ENCODE measurements at places on chromosomes 11 and 22.

DNA sequence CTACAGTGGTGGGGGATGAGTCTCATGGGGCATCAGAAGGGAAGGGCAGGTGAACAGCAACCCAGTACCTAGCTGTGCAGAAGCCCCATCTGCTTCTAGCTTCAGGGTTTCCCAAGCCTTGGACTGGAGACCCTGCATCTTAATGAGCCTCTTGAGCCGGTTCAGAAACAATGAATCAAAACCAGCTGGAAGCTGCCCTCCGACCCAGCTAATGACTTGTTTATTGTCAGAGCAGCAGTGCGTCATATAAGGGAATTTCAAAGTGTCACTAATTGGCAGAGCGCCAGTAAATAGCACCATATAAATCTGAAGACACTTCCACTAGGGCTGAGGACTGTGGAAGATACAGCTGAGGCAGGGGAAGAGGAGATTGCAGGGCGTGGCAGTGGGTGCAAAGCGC, 57.5 kb downstream of the RPUSD4 start:
- DNase-seq, result no peak

DNA sequence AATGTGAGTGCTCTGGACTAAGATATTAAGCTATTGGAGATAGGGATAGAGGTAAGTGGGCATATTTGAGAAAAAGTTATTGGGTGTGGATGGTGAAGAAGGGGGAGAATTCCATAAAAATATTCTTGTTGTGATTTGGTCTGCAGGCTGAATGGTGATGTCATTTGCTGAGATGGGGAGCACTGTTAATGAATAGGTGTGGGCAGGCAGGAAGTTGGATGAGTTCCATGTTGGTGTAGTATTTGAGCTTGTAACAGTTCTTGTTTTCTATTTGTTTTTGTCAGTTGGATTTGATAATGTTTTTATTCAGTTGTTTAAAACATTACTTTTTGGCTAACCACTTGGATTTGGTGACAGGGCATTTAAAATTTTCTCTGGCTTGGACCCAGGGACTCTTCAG, 168.8 kb downstream of the C11orf87 start:
- no peak for DNase-seq

DNA sequence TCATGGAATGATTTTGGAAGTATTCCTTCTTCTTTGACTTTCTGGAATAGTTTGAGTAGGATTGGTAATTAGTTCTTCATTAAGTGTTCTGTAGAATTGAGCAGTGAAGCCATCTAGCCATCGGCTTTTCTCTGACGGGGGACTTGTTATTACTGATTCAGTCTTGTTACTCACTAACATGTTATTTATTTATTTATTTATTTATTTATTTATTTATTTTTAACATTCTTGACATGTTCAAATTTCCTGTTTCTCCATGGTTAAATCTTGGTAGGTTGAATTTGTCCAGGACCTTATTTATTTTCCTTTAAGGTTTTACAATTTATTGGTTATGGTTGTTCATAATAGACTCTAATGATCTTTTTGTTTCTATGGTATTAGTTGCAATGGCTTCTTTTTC, 15.2 kb upstream of the OR10Q1 start:
- DNase-seq, result no peak

DNA sequence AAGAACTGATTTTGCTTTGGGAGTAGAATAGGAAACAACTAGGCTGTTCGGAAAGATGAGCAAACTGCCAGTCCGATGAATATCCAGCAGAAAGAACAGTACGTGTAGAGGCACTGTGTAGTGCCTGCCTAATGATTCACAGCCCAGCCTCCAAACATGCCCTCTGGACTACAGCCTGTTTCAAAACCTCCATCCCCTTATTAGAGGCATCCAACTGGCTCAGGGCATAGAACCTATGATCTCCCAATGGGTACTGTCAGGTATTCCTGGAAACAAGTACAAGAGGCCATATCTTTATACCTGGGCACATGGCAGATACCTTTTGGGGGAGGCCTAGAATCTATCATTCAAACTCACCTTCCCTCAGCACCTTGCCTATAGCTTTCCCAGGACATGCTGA, 4.9 kb downstream of the RRP8 start:
- DNase-seq, result no peak

DNA sequence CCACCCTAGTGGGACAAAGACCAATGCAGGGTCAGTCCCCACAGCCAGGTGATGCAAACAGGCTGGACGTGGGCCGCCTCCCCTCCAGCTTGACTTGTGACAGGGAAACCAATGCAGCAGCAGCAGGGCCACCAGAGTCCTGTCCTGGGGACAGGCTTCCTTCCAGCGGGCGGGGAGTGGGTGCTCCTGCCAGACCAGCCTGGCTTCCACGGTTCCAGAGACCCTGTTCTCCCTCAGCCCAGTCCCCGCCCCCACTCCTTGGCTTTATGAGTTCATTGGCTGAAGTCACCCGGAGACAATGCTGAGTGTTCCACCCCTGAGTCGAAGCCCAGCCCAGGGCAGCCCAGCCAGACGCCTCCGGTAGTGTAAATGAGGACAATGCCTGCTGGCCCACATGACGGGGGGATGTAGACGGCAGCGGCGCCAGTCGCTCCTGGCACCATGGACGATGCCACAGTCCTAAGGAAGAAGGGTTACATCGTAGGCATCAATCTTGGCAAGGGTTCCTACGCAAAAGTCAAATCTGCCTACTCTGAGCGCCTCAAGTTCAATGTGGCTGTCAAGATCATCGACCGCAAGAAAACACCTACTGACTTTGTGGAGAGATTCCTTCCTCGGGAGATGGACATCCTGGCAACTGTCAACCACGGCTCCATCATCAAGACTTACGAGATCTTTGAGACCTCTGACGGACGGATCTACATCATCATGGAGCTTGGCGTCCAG, at the start of gene TSSK2:
TSSK2 (plus strand) TSS at position 350 of the 726 bp plus-strand sequence; CDS start at position 442, 92 bp downstream.
- DNase-seq, result no peak

GRCh38 chr11:104823657-104824056, 74.6 kb downstream of the CASP12 start:
- DNase-seq, result no peak

DNA sequence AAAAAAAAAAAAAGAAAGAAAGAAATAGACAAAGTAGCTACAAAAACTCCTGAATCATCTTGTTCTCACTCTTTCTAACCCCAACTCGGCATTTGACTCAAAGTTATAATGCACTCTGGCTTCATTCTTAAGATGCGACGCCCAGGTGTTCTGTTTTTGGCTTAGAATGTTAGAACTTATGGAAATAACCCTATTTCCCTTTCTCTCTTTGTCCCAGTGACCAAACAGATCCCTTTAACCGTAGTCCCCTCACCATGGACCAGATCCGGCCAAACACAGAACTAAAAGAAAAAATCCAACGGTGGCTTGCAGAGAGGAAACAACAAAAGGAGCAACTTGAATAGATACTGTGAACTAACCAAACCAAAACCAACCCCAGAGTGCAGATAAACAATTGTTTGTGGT, 5.3 kb upstream of the ATP5MG start:
- DNase-seq, result no peak

- DNase-seq, result no peak
Observed at GRCh38 chr11:102426570-102426969, 26.0 kb downstream of the TMEM123 start.

GRCh38 chr22:17982572-17983141, 41.7 kb downstream of the MICAL3 start:
- no peak for DNase-seq

DNA sequence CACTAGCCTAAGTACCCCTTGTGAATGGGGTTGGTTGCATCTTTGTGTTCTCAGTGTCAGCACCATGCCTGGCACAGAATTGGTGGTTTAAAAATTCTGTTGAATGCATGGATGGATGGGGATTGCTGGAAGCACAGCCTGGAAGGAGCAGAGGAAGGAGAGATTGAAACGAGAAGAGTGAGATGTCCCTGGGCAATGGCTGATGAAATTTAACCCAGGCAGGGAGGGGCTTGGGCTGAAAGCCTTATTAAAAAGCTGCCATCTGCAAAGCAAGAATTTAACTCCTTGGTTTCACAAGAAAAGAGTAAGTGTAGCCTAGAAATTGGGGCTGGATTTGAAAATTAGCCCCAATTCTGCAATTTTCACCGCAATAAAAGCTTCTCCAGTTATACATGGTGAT, 126.7 kb downstream of the TEAD1 start:
- DNase-seq, result no peak

GRCh38 chr11:132874638-132875037, 657.7 kb downstream of the OPCML start:
- peak; percentile 44 for DNase-seq

DNA sequence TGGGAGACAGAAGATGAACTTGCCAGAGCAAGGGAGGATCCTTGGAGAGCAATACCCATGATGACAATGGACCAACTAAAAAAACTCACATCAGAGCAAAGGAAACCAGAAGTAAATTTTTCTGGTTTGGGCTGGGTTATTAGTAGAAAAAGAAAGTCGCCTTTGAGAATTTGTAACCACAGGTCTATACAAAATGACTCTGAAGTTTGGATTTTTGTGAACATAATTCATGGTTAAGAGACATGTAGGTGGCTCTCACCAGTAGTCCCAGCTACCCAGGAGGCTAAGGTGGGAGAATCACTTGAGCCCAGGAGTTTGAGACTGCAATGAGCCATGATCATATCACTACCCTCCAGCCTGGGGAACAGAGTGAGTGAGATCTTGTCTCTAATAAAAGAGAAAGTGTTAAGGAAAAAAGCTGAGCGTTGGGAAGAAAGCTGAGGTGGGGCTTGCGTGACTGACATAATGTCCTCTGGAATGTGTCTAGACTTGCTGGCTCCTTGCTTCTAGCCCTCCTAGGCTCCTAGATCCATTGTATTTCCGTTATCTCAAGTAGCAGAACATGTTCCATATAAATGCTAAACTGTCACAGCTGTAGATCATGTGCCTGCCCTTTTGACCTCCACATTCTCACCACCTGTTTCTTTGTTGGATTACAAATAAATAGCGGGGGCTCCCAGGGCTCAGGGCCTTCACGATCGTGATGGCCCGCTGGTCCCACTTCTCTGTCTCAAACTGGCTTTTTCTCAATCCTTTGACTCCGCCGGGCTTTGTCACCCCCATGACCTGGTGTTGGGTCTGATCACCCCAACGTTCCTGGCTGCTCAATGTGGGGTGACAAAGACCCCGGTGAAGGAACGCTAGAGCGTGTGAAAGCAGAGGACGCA, 56.2 kb upstream of the SC5D start:
- DNase-seq, result no peak

DNA sequence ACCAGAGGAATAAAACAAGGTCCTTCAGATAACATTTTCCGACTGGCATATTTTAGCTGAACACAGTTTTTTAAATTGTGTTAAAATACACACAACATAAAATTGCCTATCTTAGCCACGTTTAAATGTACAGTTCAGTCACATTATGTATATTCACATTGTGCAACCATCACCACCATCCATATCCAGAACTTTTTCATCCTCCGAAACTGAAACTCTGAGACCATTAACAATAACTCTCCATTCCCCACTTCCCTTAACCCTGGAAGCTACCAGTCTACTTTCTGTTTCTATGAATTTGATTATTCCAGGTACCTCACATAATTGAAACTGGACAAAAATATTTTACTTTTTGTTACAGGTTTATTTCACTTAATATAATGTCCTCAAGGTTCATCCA, 213.3 kb downstream of the ETS1 start:
- DNase-seq, result no peak

DNA sequence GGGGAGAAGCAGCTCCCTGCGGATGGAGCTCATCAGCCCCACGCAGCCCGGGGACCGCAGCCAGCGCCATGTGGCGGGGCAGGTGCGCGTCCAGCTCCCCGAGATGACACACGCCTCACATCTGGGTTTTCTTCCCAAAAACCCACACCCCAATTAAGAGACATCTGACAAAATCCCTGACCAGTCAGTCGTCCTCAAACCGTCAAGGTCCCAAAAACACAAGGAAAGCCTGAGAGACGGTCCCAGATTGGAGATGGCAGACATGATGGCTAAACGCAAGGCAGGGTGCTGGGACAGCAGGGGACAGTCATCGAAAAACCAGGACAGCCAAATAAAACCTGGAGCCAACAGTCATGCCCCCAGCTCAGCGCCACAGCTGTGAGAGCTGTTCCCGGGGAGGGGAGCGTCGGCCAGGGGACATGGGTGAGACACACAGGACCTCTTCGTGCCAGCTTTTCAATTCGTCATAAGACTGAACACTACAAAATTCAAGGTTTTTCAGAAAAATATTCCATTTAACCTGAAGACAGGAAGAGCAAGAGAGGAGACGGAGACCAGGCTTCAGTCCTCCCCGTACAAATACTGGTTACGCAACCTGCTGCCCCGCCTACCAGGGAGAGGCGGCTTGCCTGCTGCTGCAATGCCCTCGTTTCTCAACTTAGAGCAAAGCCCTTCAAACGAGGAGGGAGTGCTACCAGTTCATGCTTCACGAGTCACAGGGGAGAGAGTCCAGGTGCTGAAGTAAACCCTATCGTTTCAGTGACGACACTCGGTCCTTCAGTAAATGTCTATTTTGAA, 10.5 kb downstream of the TOLLIP start:
- peak; percentile 10 for DNase-seq

DNA sequence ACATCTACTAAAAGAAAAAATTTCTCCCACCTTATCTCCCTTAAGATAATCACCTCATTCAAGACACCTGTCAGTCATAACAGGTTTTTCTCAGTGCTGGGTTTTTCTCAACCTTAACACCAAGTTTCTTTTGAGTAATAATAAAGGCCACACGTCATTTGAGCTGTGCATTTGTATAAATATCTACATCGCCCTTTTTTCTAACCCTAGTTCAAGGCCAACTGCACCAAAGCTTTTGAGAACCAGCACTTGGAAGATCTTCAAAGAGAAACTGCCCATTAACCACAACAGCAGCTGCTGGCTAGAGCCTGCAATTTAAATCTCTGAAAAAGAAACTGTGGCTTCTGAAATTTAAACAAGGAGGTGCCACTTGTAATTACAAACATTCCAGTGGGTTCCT, 6.9 kb downstream of the CADM1 start:
- DNase-seq, result no peak

GRCh38 chr22:30506507-30506968, 1.0 kb upstream of the SEC14L4 start:
- no peak for DNase-seq

GRCh38 chr22:29346659-29347058, 31.2 kb upstream of the RASL10A start:
- no peak for DNase-seq

- no peak for DNase-seq
Observed at GRCh38 chr11:69746752-69747742, 28.1 kb downstream of the FGF4 start.

DNA sequence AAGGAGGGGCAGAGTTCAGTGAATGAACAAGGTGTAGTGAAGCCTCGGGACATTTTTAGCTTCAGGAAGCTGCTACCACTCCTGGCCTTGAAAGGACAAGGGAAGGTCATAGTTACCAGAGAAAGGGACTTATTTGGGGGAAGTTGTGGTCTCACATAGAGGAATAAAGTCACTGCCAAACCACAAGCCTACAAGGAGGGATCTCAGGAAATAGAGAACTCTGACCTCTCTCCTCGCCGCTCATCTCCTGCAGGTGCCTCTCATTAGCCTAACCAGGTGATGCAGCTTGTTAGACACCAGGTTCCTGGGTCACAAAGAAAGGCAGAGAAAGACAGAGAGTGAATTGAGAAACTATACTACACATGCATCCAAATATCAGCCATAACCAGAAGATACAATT, 14.3 kb upstream of the TOLLIP start:
- DNase-seq, result no peak
